ENCODE measurements at places on chromosomes 6 and 20.
A peak's percentile ranks its signal among the peaks of the same experiment; 100 is the strongest.

DNA sequence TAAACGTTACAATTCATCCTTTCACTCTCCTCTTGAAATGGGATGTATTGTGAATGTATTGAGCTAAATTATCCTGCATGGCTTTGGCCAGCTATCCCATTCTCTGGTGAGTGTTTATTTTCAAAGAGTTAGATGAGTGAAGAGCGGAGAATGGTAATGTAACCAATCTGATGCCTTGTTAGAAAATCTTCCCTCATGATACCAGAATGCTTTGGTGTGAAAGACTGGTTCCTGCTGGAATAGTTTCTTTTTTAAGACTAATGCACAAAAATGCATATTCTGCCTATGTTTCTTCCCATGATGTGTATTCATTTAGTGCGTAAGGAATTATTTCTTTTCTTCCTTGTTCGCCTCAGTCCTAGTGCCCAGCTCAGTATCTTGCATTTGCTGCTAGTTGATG is 506.7 kb downstream of the PRKN start:
- DNase-seq, result no peak

DNA sequence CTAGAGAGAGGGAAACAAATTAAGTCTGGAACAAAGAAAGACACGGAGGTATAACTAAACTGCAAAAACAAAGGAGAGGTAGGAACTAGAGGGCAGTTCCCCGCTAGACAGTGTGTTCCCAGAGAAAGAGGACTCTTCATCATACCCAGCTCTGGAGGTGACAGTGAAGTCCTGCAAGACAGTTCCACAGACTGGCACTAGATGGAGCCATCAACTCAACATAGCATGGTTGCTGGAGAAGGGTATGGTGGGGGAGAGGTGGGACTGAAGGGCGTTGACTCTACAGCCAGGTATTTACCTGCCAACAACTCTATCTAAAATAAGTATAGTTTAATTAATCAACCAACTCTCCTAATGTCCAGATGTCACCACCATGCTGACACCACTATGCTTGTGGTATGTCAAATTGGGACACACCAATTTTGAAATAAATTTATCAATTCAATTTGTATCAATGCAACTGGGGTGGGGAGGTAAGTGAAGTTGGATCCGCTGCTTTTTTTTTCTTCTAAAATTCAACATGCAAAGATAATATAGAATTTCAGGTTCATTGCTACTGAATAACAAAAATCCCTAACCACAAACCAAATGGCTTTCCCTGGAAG is 9.7 kb downstream of the BACH2 start:
- DNase-seq, result peak; percentile 78

DNA sequence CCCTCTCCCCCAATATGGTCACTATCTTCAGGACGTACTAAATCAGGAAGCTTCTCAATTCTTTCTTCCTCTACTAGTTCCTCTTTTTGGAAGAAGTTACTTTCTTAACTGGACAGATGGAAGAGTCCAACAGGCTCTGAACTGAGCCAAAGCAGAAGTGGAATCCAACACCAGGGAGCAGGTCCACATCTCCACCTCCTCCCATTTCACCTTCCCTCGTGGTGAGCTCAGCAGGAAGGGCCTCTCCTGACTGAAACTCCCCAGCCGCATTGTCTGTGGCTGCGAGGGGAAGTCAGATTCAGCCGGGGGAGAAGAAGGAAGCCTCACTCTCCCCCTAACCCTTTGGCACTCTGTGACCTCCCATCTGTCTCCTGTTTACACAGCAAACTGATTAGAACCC is 63.8 kb upstream of the UST start:
- DNase-seq, result no peak

GRCh38 chr6:108453601-108454185 is 107.0 kb upstream of the FOXO3 start:
- no peak for DNase-seq

DNA sequence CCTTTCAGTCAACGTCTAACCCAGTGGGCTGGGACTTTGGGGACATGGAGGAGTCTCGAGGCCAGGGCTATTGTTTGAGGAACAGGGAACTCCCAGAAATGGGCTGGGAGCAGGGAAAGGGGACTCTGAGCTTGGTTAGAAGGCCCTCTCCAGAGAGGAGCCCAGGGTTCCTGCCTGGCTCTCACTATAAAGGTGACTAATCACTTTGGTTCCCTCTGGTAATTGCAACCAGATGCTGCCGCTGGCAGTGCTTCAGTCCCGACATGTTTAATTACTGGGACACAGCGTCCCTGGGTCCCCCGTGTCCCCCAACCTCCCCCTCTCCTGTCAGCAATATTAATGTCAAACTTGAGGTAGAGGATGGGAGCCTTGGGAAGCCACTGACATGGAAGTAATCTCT is 5.0 kb upstream of the GDF5 start:
- DNase-seq, result no peak

DNA sequence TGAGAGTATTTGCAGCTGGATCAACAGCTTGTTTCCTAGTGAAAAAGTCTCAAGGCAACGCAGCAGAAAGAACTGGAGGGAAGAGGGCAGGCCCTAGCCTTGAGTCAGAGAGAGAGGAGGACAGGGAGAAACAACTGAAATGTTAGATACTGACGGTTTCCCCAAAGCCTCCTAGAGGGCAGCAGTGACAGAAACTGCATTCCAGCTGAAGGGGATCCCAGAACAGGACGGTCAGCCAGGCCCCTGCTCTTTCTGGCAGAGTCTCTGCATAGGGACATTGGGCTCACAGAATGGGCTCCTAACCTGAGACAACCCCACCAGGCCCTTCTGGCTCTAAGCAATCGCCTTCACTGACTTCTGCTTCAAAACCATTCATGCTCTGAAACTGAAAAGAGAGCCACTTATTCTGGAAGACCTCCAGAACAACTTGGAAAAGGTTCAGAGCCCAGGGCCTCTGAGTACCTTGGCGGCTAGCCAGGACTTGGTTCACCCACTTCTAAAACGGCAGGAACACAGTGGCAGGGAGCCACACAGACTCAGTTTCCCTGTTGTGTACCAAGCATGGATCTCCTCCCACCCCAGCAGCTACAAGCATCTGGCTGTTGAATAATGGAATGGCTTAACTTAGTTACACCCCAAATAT is 72.9 kb downstream of the PSMB1 start:
- DNase-seq, result no peak

DNA sequence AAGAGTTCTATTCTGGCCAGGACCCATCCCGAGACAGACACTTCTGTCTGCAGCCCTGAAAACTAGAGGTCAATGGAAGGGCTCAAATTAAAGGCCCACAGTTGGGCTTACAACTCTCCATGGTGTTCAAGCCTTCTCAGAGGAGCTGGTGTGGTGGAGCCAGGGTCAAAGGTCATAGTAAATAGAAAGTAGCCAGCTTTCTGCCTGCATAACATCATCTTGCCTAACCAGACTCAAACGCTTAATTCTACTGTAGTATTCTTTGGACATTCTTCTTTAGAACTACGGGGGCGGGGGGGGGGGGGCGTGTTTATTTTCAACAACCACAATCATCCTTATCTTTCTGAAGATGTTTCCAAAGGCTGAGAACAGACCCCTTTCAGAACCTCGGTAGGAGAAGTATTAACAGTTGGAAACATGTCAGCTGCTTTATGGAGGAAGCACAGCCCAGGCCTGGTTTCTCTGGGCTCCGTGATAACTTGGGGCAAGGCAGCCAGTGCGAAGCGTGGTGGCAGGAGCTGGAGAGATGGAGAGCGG is 1.5 kb upstream of the RREB1 start:
- DNase-seq, result no peak

- no peak for DNase-seq
Observed at GRCh38 chr20:9886227-9886626, 47.4 kb upstream of the PAK5 start.

DNA sequence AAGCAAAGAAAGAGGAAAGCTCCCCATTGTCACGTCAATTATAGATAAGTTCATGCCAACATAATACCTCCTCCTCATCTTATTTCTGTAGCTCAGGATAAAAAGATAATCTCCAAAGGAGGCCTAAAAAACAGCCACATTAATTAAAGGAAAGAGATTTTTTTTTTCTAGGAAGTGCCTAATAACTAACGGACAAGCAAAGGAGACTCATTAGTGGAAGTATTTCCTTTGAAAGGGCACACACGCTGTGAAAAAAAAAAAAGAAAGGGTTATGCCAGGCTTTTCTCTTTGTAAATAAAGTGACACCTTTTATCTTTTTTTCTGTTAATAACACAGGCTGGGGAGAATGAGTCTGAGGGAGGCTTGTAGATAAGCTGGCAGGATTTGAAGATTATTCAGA is 55.7 kb downstream of the PCSK2 start:
- DNase-seq, result no peak

GRCh38 chr6:167906899-167907298 is 80.2 kb downstream of the AFDN start:
- DNase-seq, result no peak

DNA sequence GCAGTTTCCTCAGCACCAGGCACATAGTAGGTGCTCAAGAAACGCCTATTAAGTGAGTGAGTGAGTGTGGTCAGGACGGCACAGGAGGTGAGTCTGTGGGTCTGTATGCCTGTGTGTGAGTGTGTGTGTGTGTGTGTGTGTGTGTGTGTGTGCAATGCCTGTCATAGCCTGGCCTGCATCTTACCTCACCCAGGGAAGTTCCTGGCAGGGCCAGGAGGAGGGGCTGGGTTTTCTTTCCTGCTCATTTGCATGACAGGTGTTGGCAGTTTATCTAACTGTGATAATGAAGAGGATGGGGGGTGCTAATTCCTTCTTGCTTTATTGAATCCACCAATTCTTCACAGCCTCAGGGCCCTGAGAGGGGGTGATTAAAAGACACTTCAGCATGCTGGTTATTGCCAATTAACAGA is 146.7 kb upstream of the MLN start:
- DNase-seq, result no peak

DNA sequence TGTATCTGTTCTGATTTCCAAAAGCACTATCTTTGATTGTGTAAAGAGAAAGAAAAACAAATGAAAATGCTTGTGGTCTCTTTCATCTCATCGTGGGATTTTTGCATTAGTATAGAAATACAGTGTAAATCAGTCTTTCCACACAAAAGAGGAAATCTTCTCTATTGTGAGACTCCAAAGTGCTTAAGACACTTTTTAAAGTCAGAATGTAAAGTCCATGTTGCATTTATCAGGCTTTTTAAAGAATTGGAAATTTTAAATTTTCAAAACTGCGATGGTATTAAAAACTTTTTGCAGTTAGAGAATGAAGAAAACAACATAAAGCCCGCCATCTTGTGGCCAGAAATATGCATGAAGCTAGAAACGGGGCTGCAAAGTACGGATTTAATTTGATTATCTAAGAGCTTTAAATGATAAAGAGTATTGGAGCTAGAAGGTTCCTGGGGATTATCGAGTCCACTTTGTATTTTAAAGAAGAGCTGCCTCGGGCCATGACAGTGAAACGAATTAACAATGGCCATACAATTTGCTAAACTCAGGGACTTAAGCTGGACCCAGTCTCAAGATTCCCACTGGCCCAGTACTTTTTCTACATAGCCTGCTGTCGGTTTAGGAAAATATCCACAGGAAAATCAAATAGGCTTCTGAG is 339.6 kb downstream of the ARHGAP18 start:
- peak; percentile 17 for DNase-seq

DNA sequence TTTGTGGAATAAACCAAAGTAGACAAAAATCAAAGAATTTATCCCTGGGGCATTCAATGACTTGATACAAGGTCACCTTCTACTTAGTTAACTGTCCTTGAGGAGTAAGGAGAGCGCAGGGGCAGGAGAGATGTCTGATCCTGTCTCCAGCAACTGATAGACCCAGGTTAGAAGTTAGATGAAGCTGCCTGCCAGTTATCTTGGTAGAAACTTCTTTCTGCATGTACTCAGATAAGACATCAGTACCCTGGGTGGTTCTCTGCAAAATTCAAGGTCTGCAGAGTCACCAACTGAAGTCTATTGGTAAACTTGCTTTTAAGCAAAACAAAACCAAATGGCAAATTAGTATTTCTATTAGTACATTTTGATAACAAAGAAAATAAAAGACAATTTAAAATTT is 2.7 kb downstream of the SGK1 start:
- no peak for DNase-seq

DNA sequence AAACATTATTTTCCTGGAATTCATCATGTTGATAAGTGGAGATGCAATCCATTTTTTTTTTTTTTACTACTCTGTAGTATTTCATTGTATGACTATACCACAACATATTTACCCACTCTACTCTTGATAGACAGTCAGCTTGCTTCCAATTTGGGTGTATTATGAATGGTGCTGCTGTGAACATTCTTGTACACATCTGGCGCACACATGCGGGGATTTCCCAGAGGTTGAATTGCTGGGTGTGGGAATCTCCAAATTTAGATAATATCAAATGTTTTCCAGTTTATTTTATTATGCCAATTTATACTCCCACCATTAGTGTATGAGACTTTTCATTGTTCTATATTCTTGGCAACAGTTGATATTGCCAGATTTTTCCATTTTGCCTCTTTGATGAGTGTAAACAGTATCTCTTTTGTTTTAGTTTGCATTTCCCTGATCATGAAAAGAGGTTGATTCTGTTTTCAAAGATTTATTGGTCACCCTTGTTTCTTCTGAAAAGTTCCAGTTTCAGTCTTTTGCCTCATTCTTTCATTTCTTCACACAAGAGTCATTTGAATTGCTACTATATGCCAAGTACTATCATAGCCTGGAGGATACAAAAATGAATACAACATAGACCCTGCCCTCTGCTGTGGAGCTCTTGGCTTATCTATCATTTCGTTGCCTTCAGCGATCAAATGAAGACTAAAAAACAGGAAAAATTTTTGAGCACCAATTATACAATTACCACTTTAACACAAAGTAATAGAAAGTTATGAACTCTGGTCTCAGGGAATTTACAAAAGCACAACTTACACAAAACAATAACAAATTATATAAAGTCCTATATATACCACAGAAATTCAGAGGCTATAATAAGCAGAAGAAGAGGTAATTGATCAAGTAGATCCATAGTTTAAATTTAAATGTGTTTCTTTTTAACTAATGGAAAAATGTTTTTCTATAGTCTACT is 17.1 kb upstream of the NCOA7 start:
- DNase-seq, result no peak

DNA sequence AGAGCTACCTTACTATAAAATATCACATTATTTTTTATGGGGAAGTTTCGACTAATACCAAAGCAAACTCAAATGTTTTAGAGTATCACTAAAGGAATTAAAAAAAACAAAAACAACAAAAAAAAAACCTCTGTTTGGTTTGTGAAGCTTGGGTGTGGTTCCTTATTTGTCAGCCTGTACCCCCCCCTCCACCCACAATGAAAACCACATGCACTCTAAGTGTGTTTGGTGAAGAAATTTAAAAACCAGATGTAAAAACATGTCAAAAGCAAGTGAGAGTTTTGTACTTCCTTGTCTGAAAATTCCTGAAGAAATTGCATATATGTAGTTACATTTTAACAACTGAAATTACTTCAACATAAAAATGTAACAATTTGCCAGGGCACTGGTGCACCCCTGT is 3.1 kb downstream of the STK38 start:
- DNase-seq, result peak; percentile 13

GRCh38 chr6:5707281-5708045 is 299.3 kb downstream of the NRN1 start:
- DNase-seq, result no peak

GRCh38 chr20:38255393-38255792 is 5.1 kb downstream of the KIAA1755 start:
- no peak for DNase-seq
